Colonic mucosa (tissue), 4 donors: ENCODE measurements at places on chromosomes 2 and 18. TPM values are rescaled to one million over a fixed set of nuclear protein-coding genes. Genes with fewer than 3 reads are reported as not detected.

DNA sequence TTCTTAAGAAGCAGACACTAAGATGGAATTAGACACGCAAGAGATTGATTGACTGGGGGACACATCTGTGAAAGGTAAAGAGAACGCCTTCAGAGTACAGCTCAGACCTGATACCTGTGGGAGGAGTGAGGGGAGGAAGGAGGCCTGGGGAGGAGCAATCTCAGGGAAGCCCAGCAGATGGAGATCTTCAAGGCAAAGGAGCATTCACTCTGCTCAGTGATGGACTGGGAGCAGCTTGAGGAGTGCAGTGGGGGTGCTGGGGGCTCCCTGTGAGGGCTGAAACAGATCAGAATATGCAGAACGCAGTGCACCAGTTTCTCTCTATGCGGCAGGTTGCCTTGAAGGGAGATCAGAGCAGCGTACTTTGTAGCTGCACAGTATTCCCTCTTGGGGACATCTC, 103.7 kb upstream of the ATP8B1 start:
- no peak overlapping the region for H3K4me3 ChIP-seq
- no peak for DNase-seq
- H3K4me1 ChIP-seq = no peaks in the 10 kb centered on the region
- H3K27ac ChIP-seq = no peak overlapping the region

DNA sequence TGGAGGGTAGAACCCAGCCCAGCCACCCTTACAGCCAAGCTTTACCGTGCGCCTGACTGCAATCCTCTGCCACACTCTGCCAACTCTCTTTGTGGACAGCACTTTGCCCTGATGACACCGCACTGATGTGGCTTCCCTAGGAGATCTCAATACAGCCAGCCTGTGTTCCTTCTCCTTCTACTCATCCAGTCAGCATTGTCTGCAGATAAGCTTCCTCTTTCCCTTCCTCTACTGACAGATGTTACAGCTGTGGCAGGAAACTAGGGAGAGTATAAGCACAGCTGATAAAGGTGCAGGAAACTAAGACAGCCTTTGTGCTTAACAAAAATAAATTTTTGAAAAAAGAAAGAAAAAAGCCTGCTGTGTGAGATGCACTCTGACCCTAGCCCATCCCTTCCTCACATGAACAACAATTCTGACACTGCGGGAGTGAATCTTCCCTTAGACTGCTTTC, 25.0 kb downstream of the CEP68 start:
- no peak overlapping the region for H3K27ac ChIP-seq
- no peak overlapping the region for H3K4me3 ChIP-seq
- H3K36me3 ChIP-seq = peaks cover 25% of the 10 kb centered on the region
- H3K27me3 ChIP-seq = no peaks in the 10 kb centered on the region
- H3K4me1 ChIP-seq = peaks cover 5% of the 10 kb centered on the region

DNA sequence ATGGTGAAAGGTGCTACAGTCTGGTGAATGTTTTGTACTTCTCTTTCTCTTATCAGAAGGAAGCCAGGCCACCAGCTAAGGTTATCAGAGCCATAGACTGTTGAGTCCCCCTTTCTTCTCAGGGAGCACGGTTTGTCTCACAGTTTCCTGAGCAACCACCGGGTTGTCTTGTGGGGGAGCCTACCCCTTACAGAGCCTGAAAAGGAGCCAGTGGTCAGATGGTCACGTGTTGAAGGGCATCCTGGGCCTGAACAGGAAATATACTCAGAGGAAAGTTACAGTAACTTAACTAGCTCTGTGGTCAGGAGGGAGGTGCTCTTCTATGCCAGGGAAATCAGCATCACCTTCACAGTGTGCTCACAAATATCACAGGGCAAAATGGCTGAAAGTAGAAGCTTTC, 11.6 kb downstream of the CD28 start:
- no peaks in the 10 kb centered on the region for H3K4me1 ChIP-seq
- H3K4me3 ChIP-seq = no peak overlapping the region

DNA sequence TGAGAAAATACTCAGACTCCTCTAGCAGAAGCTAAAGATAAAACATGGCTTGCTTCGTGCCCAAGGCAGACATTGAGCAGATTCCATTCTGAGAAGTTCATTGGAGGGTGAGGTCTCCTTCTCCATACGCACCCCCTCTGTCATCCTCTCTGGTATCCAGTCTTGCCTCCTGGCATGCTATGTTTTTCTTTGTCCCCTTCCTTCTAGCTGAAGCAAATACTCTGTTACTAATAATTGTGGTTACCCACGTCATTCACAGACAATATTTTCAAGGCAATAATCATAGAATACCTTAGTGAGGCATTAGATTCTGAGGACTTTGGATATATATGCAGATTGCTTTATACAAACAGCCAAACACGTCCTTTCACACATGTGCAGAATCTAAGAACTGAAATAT, 66.2 kb upstream of the KLF7 start:
- no peak for DNase-seq
- H3K4me1 ChIP-seq = no peaks in the 10 kb centered on the region
- H3K4me3 ChIP-seq = no peak overlapping the region
- H3K27me3 ChIP-seq = no peaks in the 10 kb centered on the region
- no peaks in the 10 kb centered on the region for H3K36me3 ChIP-seq

GRCh38 chr18:28176948-28177827, at the start of gene CDH2:
Gene CDH2, minus strand, starts transcription at chr18:28177130. Its CDS starts 108 bp downstream, at chr18:28177022.
- peaks cover 44% of the 10 kb centered on the region for H3K27me3 ChIP-seq

DNA sequence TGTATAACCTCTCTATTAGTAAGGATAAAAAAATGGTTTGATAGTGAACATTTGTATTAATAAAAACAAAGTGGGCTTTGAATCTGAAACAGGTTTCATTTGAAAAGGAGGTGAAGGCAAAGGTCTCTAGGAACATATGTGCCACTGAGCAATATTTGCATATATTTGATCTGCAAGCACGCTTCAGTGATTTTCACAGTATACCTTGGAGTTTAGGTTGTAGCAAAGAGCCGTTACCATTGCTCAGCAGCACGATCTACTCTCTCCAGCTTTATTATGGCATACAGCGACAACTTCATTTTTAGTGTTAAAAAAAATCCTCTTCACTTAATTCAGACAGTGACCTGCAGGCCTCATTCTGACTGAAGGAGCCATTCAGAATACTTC, 75.8 kb upstream of the ZEB2 start:
- H3K36me3 ChIP-seq = no peaks in the 10 kb centered on the region
- H3K27ac ChIP-seq = no peak overlapping the region
- DNase-seq = no peak
- H3K4me1 ChIP-seq = no peaks in the 10 kb centered on the region

- no peak overlapping the region for H3K27ac ChIP-seq
- DNase-seq = no peak
- no peaks in the 10 kb centered on the region for H3K36me3 ChIP-seq
- H3K27me3 ChIP-seq = no peaks in the 10 kb centered on the region
- H3K4me3 ChIP-seq = no peak overlapping the region
- no peaks in the 10 kb centered on the region for H3K4me1 ChIP-seq
These were observed 22.1 kb downstream of the TYMS start for GRCh38 chr18:679516-679915.

DNA sequence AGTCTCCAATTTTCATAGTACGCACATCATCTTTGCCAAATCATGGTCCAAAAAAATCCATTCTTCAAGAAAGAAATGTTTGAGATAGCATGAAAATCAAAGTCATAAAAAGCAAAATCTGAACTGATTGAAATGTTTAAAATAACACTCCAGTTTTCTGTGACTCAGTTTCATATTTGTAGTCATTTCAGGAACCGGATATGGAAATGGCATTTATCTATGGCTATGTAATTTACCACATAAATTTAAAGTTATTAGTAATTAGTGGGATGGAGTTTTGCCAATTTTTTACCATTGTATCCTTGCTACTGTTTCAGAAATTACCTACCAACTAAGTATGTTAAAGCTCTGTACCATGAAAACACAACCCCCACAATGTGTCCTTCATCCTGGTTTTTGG, 456.6 kb upstream of the ACVR2A start:
- no peaks in the 10 kb centered on the region for H3K27me3 ChIP-seq
- H3K4me1 ChIP-seq = no peaks in the 10 kb centered on the region
- H3K4me3 ChIP-seq = no peak overlapping the region
- DNase-seq = no peak
- H3K27ac ChIP-seq = no peak overlapping the region

- peak; percentile 69 for DNase-seq
- H3K4me1 ChIP-seq = peaks cover 4% of the 10 kb centered on the region
- H3K27me3 ChIP-seq = no peaks in the 10 kb centered on the region
- no peak overlapping the region for H3K4me3 ChIP-seq
- H3K27ac ChIP-seq = peak overlapping the region; percentile 67
These were observed 547.4 kb upstream of the ID2 start for GRCh38 chr2:8134473-8134932.

DNA sequence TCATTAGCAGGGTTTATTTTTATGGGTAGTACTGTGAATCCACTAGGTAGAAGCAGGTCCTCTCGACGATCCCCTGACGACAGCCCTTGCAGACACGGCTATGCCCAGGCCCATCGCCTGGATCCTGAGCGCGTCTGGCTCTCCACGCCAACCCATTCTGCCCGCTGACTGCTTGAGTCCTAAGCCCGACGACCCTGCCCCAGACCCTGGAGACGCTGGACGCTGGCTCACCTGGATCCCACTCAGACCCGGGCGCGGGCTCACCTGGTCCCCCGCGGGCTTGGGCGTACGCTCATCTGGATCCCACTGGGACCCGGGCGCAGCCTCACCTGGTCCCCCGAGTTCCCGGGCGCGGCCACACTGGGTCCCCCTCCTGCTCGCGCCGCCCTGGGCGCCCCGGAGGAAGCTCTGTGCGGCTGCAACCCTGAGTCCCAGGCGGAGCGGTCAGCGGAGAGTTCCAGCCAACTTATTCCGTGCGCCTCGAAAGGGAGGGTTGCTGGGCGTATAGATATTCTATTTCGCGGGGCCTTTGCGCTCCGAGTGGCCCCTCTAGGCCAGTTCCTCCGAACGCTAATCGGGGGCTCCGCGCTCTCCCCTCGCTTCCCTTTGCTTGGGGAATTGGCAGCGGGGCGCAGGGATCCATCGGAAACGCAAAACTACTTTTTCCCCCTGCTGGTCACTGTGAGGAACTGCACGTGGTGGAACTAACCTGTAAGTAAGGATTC, 22.4 kb upstream of the RMP24 start:
- H3K4me3 ChIP-seq = peak overlapping the region; percentile 58
- no peak overlapping the region for H3K27ac ChIP-seq
- H3K36me3 ChIP-seq = no peaks in the 10 kb centered on the region
- H3K4me1 ChIP-seq = no peaks in the 10 kb centered on the region
- peak; percentile 61 for DNase-seq

DNA sequence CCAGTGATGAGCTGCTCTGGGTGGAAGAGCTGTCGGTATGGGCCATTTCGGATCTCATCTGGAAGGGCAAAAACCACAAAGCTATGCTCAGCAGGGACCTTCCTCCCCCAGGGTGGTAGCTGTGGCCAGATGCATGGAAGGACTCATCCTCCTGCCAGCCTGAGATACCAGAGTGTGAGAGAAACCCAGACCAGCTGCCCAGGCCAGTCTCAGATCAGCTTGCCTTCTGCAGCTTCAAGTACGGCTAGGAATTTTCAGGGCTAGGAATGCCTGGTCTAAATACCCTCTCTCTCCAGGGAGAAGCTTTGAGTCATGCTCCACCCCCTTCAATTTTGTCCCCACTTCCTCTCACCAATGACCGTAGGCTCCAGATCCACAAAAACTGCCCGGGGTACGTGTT, 1.4 kb upstream of the TUBA4B start:
- H3K27me3 ChIP-seq = no peaks in the 10 kb centered on the region
- no peak for DNase-seq
- no peaks in the 10 kb centered on the region for H3K36me3 ChIP-seq
- H3K27ac ChIP-seq = peak overlapping the region; percentile 81
- H3K4me1 ChIP-seq = peaks cover 35% of the 10 kb centered on the region

DNA sequence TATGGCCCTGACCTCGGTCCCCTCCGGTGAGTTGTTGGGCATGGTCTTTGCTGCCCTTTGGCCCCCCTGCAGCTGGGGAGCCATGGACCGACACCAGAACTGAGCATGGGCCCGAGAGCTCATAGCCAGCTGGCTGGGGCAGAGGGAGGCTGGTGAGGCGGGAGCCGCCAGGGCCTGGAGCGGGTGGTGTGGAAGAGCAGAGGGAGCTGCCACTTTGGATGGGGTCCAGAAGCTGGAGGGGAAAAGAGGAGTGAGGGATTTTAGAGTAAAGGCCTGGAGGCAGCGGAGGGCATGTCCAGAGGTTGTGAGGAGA, 16.5 kb upstream of the CNNM3 start:
- H3K4me3 ChIP-seq = no peak overlapping the region
- H3K27me3 ChIP-seq = no peaks in the 10 kb centered on the region
- peaks cover 5% of the 10 kb centered on the region for H3K36me3 ChIP-seq
- no peaks in the 10 kb centered on the region for H3K4me1 ChIP-seq

DNA sequence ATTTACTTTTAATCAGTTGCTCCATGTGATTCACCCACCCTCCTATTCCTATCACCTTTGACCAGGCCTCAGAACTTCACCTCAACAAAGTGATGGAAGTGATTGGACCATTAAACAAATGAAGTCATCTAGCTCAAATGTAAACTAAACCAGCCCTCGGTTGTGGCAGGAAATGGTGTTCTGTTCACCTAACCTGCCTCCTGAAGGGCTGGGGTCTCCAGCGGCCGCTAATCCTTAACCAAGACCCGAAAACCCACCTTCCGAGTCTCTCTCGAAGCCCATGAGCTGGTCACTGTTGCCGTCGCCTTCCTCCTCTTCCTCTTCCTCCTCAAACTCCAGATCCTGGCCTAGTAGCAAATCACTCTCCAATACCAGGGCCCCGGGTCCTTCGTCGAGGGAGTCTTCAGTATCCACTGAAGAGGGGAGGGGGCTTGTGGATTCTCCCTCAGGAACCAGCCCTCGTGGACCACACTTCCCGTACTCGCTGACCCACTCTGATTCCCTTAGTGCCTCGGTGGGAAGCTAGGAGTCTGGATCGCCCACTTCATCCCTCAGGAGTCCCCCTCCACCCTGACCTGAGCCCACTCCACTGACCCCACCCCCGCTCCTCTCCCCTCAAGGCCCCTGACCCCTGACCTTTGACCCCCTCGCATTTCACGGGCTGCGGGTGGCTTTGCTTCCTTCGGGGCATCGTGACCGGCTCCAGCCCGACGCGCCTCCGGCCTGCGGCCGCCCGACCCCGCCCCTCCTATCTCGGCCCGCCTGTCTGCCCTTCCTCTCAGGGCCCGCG, 503 bp downstream of the ZNF513 start:
- DNase-seq = peak; percentile 77
- peak overlapping the region; percentile 57 for H3K4me3 ChIP-seq
- H3K36me3 ChIP-seq = peaks cover 10% of the 10 kb centered on the region

- H3K36me3 ChIP-seq = no peaks in the 10 kb centered on the region
- H3K4me3 ChIP-seq = no peak overlapping the region
- no peaks in the 10 kb centered on the region for H3K27me3 ChIP-seq
- DNase-seq = peak; percentile 49
- H3K27ac ChIP-seq = peak overlapping the region; percentile 94
- H3K4me1 ChIP-seq = peaks cover 33% of the 10 kb centered on the region
These were observed 19.4 kb downstream of the TEX44 start for GRCh38 chr2:231612109-231612455.

DNA sequence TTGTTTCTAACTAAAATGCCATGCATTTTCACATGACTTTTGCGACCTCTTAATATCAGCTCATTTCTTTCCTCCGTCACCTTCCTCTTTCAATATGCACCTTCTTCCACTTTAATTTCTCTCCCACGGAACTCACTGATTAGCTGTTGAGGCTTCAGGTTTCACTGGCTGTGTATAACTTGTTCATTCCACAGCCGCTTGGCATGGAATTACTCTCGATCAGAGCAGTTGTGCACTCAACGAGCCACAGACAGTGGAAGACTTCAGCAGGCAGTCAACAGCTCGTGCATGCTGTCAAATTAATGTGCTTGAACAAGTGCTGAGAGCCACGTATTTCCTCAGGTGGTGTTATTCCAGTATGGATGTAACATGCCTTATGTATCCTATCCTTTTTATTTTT, 491.2 kb upstream of the DDX18 start:
- no peak overlapping the region for H3K27ac ChIP-seq
- no peaks in the 10 kb centered on the region for H3K4me1 ChIP-seq
- H3K36me3 ChIP-seq = no peaks in the 10 kb centered on the region
- no peak overlapping the region for H3K4me3 ChIP-seq
- no peak for DNase-seq

The GYPC gene
- 14.7 TPM for total RNA-seq

The RTP5 gene
- not detected for total RNA-seq

The SPC25 gene
- 16.0 TPM for total RNA-seq

The CFAP53 gene
- total RNA-seq = 0.16 TPM
